ENCODE measurements at places on chromosomes 11 and 22.

GRCh38 chr11:62324731-62325556 is 12.3 kb upstream of the ASRGL1 start:
- DNase-seq = peak; percentile 25

GRCh38 chr11:34659096-34659733 is 38.3 kb downstream of the EHF start:
- no peak for DNase-seq

- DNase-seq = no peak
These were observed 878.5 kb upstream of the LRRC4C start for GRCh38 chr11:42337786-42338455.

DNA sequence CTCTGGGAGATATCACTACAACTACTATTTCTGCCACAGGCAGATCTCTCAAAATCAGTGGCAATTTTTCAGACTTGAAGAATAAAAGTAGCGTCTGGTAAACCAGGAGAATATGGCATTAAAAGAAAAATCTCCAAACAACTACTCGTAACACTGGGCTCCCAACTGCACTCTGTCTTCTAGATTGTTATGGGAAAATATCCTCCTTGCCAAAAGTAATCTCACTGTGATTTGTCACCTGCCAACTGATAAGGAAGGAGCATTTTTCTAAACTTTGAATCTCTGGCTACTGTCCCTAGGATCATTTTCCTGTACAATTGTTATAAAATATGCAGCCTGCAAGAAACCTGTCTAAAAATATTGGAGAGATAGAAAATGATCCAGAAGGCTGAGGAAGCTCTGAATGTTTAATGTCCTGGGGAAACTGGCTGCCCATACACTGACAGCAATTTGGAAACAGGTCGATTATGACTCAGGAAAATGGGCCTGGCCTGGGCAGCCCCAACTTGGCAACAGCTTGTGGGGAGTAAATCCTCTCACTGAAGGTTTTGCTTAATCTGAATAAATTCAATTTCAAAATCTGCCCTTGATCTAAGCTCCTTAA is 90.5 kb upstream of the DBX1 start:
- DNase-seq = no peak

DNA sequence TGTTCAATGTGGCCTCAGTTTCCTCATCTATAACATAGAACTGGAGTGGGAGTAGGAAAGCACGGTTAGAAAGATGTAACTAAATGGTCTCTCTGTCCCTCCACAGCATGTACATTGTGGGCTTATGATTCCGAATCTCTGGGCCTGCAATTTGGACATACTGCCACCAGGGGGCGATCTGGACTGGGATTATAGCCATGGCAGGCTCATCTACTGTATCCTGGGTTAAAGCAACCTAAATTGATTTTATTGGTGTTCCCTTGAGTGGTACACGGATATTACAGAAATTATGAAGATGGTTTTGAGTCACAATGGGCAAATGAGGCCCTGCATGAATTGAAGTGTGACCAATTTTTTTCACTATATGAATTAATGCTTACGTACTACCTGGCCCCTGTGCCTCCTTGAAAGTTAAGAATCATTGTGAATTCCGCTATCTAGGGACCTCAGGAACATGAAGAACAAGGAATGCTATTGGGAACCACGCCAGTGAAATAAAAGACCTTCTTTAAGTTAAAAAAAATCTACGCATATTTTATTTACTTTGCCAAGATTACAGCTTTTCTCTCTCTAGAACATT is 32.9 kb downstream of the TST start:
- no peak for DNase-seq

- DNase-seq = no peak
These were observed 47.5 kb upstream of the TENM4 start for GRCh38 chr11:79488286-79488685.

- DNase-seq = no peak
These were observed 83.3 kb downstream of the GGT1 start for GRCh38 chr22:24686280-24686679.

- DNase-seq = no peak
These were observed 32.6 kb downstream of the TCIRG1 start for GRCh38 chr11:68071281-68072048.

- DNase-seq = peak; percentile 53
These were observed 17.0 kb upstream of the IL2RB start for GRCh38 chr22:37166675-37167066.

DNA sequence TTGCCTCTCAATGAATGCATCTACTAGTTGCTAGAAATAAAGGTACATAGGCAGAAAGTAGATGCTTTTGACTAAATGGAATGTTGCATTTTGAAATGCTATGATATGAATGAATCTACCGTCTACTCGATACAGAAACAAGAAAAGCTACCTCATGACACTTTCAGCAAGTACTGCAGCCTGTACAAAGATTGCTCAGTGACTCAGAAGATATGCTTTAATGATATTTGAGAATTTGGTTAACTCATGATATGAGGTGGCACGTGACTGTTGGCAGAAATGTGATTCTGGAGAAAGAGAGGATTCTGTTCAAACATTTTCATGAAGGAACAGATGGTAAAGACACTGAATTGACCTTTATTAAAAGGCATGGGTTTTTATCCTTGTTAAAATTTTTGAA is 76.0 kb downstream of the HSD17B12 start:
- DNase-seq = no peak

GRCh38 chr22:25174888-25175411 is 24.7 kb upstream of the CRYBB3 start:
- DNase-seq = no peak

GRCh38 chr11:93089474-93090102 is 108.2 kb downstream of the SLC36A4 start:
- DNase-seq = no peak

- DNase-seq = no peak
These were observed 56.1 kb upstream of the NARS2 start for GRCh38 chr11:78630561-78631303.
